Hematopoietic multipotent progenitor cell treated with erythropoietin and hydrocortisone succinate and interleukin-3 and kit ligand, for 17 days (in vitro differentiated cells): ENCODE measurements at places on chromosomes 2 and 18.

GRCh38 chr2:237919593-237919992, 47.2 kb upstream of the UBE2F start:
- DNase-seq, result no peak

GRCh38 chr2:12277241-12278034, 439.3 kb upstream of the TRIB2 start:
- peak; percentile 10 for DNase-seq

- DNase-seq, result no peak
These were observed 1124.9 kb upstream of the ZEB2 start for GRCh38 chr2:145644820-145645302.

- no peak for DNase-seq
These were observed 222.7 kb downstream of the CDH2 start for GRCh38 chr18:27954226-27954625.
